ENCODE measurements at places on chromosomes 11 and 22.

GRCh38 chr11:78564490-78565467 lies 9.9 kb downstream of the NARS2 start:
- no peak for DNase-seq

- no peak for DNase-seq
Observed at GRCh38 chr11:77146261-77147035, 18.4 kb downstream of the MYO7A start.

GRCh38 chr22:20531404-20532201 lies 24.2 kb downstream of the MED15 start:
- no peak for DNase-seq

DNA sequence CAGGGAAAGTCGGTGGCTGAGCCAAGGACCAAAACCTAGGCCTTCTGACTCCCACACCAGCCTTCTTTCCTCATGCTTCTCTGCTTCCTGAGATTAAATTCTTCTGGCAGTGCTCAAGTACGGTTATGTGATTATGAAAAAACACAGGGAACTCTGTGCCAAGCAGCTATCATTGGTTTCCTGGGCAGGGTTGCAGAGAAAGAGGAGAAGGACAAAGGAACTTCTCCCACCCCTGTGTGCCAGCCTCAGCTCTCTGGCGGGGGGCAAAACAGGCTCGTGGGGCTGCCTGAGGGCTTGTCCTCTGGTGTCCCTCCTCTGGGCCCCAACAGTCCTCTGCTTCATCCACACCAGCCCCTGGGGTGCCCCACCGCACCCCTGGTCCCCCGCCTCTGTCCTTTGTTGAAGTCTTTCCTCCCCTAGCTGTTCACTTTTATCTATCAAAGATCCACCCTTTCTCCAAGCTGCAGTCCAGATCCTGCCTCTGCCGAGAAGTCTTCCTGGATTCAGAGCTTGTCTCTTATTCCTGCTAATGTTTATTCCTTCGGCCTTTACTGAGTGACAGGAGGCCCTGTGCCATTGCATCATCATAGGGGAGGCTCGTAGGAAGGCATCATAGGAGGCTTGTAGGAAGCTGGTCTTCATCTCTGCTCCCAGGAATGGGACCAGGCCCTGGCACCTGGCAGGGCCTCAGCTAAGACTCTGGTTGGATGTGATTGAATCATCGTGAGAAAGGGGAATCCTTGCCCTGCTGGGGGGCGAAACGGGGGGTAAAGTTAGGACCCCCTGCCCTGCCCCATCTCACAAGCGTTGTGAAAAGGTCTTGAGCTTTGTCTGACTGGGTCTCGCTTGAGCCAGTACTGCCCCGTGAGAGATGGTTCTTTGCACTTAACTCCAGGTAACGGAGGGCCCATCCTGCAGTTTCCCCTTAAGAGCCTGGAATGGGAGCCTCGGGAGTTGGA lies 11.5 kb upstream of the FTH1 start:
- no peak for DNase-seq

- DNase-seq: no peak
Observed at GRCh38 chr11:44530413-44531115, 34.9 kb upstream of the CD82 start.

GRCh38 chr11:130560781-130561109 lies 112.3 kb downstream of the ADAMTS15 start:
- no peak for DNase-seq

DNA sequence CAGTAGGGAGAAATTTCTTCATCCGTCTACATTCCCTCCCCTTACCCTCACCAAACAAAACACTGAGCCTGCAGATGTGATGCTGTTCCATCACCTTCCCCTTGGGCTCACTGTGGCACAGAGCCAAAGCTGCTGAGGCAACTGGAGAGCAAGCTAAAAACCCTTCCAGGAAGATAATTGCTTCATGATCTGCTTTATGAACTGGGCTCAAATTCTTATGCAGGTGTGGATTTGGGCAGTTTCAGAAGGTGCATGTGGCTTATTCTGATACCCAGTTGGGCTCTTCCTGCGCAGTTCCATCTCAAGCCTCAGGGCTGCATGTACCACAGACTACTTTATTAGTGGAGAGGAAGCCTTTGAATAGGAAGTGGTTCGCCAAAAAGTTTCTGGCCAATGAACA lies 58.3 kb downstream of the AAMDC start:
- DNase-seq: no peak

DNA sequence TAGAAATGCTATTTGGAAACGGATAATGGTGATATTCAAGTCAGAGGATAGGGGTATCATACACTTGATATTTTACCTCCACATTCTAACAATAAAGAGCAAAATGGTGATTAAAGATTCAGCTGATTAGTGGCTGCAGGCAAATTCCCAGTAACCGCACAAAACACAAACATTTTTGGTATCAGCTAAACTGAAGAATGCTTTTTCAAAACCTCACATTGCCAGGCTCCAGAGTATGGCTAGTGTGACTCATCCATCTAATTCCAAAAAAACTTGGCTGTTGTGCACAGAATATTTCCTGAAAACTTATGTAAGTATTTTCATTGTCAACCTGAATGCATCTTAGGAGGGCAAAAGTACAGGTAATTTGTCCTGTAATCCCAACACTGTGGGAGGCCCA lies 10.9 kb downstream of the SRPRA start:
- no peak for DNase-seq

DNA sequence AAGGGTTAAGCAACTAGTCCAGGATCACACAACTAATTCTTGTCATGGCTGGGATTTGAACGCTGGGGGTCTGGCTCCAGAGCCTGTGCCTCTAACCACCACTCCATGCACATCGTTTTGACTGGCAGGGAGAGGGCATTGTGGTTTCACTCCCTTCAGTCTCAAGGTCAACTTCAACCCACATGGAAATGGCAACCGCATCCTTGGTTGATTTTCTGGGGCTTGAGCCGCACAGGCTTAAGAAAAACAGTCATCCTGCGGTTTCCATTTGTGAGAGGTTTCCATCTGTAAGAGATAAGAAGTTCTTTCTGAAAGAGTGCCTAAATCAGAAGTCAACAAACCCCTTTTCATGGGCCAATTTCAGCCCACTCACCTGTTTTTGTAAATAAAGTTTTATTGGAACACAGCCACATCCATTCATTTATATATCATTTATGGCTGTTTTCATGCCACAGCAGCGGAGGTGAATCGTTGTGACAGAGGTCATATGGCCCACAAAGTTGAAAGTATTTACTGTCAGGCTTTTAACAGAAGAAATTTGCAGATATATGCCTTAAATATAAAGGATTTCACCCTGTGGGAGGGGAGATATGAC lies 65.7 kb downstream of the SGSM1 start:
- no peak for DNase-seq

GRCh38 chr11:94823102-94823732 lies 55.1 kb downstream of the AMOTL1 start:
- DNase-seq: no peak

DNA sequence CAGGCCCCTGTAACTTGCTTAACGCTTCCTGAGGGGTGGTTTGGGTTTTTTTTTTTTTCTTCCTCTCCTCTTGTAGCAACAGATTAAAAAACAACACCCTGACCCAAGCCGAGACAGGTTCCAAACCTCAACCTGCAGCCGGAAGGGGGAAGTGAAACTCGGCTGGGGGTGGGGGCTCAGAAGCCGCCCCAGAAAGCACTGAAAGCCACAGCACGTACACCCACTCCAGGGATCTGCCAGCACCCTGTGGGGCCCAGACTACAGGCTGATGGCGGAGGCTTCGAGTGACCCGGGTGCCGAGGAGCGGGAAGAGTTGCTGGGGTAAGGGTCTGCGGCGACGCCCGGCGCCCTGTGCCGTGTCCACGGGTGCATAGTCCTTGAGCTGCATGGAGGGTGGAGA lies at the start of gene LSP1:
Gene LSP1 (plus strand): TSS at position 208 of the 400 bp plus-strand sequence. CDS start 61 bp downstream, at position 269.
- peak; percentile 59 for DNase-seq

DNA sequence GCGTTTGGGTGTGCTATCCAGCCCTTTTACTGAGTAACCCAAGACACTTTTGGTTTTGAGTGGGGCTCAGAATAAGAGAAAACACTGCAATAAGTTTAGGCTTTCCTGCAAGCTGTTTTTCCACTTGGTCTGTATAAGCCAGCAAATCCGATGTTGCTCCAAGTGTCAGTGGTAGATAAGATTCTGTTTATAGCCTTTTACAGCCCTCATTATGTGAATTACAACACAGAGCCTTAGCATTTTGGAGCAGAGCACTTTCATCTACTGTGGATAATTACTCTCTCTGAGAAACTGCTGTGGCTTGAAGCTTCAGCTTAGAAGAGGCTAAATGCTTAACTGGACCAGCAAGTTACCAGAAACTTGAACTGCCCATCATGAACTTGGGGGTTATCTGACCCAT lies 601.1 kb downstream of the JRKL start:
- no peak for DNase-seq

DNA sequence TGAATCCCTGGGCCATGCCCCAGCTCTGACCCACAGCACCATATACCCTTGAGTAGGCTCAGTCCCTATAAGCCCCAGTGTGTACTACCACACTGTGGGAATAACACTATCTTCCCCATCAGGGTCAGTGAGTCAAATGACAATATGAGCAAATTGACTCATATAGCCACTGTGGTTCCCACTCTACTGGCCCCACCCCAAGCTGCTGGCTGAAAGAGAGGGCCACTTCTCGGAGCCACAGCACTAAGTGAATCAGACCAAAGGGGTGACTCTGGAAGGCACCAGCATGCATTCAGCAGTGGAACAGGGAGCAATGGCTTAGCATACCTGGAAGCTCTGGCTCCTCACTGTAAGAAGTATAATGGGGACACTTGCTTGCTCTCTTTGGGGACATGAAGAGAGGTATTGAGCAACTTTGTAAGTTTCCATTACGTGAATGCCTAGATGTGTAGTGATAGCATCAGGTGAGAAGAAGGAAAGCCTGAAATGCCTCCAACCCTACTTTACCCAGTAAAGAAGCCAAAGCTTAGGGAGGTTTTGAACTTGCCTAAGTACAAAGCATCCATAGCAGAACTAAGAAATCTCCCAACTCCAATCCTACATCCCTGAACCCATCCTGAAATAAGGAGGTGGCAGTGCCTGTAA lies 13.5 kb downstream of the CD59 start:
- no peak for DNase-seq

GRCh38 chr22:25754527-25755202 lies 12.7 kb downstream of the MYO18B start:
- DNase-seq: no peak

GRCh38 chr11:131095511-131096185 lies 179.4 kb upstream of the SNX19 start:
- no peak for DNase-seq

DNA sequence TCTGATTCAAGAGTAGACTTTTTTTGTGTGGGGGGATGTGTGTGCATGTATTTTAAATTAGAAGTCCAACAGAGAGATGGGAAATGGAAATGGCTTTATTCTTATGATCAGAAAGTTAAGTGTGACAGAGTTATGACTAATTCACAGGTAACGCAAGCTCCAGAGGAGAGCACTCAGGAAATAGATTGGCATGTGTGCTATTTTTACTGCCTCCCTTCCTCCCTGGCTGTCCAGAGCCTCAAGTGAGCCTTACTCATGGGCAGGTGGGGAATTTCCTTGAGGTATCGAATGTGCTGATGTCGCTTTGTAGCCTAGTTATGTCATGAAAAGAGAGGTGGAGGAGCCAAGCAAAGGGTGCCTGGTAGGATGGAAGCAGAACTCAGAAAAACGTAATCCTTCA lies 70.3 kb upstream of the BDNF start:
- no peak for DNase-seq

GRCh38 chr11:84573868-84574267 lies 1053.3 kb downstream of the DLG2 start:
- DNase-seq: no peak

DNA sequence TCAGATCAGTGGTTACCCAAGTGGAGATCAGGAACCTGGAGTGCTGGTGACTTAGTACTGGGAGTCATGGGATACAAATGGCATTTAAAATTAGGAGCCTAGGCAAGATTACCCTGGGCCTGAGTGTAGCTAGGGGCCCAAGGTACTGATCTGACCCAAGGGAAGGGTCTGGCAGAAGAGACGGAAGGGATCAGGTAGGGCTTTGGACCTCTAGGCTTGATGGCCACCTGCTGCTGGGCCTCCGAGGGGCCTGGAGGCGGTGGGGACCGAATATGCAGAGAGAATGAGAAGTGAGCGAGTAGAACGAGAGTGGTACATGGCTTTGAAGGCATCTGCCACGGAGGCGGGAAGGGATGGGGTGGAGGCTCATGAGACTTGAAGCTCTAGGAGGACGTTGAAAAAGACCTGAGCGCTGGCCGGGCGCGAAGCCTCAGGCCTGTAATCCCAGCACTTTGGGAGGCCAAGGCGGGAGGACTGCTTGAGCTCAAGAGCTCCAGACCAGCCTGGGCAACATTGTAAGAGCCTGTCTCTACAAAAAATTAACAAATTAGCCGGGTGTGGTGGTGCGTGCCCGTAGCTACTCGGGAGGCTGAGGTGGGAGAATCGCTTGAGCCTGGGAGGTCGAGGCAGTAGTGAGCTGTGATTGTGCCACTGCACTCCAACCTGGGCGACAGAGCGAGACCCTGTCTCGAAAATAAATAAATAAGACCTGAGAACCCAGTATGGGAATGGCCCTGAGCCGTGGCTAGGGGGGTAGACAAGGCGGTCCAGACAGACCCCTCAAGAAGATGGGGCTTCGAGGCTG lies 563 bp upstream of the PPIL2 start:
- no peak for DNase-seq

DNA sequence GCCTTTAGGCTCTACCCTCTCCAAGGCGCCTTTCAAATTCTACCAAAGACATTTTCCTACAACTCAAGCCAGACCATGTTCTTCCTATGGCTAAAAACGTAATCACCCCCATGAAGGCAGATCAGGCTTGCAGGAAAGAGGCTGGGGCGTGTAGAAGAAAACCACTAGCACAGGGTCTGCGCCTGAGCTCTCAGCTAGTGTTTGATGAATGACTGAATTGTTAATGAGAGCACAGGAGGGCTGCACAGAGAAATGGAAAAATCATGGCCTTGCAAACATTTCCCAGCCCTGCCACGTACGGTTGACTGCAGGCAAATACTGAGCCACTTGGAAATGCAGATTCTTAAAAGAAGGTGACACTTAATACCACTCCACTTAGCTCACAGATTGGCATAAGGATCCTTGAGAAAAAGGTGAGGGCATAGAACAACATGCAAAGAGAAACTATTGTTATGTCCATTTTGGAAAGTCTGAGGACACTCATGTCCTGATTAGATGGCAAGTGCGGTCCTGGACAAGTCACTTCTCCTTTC lies 148.6 kb downstream of the NXPE2 start:
- DNase-seq: no peak

- DNase-seq: no peak
Observed at GRCh38 chr11:113317339-113317738, 3.0 kb downstream of the TTC12 start.

Data from stimulated activated CD8-positive, alpha-beta memory T cell treated with anti-CD3 and anti-CD28 coated beads, Interleukin-4, amount 100 ng/mL, for 1 hour (primary cell).